ENCODE measurements at places on chromosomes 2 and 18.

DNA sequence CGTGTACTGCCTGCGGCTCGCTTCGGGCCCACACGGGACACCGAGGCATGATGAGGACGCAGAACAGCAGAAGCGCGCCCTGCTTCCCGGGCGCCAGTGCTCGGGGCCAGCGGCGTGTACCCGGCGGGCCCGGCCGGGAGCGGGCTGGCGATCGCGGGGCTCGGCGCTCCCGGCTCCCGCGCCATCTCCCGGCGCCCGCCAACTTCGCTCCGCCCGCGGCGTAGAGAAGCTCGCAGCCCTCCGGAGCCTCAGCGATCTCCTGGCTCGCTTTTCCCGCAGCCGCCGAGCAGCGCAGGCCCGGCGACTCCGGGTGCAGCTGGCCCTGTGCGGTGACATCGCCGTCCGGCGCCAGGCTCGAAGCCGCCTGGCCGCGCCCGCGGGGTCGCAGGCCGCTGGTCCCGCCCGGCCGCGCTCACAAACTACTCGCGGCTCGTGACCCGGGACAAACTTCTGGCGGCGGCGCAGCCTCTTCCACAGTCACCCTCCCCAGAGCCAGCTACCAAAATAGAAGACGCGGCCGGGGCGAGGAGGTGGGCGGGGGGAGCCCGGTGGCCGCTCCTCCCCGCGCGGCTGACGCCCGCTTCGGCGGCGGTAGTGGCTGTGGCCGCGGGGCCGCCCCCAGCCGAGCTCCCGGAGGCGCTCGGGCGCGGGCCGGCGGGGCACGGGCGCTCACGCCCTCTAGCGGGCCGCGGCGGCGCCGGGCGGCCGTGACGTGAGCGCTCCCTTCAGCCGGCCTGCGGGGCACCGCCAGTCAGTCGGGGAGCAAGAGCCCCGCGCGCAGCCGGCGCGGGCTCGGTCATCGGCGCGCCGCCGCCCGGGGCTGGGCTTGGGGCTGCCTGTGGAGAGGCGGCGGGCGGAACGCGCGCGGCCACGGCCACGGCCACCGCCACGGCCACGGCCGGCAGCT is at the start of gene PTPRM:
PTPRM (plus strand) TSS at position 750 of the 907 bp plus-strand sequence. CDS start 503 bp downstream, outside the sequence.
- DNase-seq: peak; percentile 97

DNA sequence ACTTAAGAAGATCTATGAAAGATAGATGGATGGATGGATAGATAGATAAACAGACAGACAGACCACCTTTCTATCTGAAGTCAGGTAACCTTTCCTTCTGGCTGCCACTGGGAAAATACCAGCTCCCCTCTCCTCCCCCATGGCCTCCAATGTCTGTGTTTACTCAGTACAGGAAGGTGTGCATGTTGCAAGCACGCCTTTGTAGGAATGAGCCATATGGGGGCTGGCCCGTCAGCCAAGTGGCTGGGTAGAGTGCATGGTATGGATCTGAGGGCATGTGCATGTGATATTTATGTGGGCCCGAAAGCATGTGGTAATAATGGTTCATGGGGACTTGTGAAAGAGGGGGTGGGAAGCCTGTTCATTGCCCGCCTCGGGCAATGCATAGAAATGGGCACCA is 109.2 kb upstream of the FZD7 start:
- no peak for DNase-seq

DNA sequence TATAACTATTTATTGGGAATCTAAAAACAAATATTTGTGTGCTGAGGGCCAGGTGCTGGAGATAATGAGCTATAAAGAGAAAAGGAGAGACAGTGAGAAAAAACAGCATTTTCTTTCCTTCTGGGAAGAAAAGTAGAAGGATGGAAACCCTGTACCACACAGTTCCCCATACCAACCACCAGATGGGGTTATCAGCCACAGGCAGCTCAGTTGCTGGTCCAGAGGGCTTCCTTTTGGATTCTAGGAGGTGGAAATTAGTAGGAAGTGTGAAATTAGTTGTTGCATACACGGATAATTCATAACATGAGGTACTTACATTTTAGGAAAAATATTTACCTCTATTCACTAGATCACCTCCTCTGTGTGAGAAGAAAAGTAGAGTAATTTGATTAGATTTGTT is 237.0 kb upstream of the FOSL2 start:
- DNase-seq: no peak

- DNase-seq: no peak
These were observed 1719.2 kb upstream of the LRRTM1 start for GRCh38 chr2:82023710-82024109.

DNA sequence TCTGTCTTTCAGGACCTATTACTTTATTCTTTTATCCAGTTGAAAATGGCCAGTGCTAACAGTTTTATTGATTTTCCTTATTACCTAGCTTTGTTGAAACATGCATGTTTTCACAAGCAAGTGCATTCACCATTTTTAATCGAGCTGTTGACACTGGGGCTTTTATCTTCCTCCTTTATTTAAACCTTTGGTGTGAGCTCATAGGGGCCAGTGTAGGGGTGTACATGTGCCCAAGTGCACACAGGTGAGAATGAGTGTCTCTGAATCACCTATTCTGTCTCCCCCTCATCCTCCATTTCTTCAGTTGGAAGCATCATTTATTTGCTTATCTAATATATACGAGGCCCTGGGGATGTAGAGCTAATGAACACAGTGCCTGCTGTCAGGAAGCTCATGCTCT is 199.1 kb downstream of the PRKCE start:
- DNase-seq: no peak

DNA sequence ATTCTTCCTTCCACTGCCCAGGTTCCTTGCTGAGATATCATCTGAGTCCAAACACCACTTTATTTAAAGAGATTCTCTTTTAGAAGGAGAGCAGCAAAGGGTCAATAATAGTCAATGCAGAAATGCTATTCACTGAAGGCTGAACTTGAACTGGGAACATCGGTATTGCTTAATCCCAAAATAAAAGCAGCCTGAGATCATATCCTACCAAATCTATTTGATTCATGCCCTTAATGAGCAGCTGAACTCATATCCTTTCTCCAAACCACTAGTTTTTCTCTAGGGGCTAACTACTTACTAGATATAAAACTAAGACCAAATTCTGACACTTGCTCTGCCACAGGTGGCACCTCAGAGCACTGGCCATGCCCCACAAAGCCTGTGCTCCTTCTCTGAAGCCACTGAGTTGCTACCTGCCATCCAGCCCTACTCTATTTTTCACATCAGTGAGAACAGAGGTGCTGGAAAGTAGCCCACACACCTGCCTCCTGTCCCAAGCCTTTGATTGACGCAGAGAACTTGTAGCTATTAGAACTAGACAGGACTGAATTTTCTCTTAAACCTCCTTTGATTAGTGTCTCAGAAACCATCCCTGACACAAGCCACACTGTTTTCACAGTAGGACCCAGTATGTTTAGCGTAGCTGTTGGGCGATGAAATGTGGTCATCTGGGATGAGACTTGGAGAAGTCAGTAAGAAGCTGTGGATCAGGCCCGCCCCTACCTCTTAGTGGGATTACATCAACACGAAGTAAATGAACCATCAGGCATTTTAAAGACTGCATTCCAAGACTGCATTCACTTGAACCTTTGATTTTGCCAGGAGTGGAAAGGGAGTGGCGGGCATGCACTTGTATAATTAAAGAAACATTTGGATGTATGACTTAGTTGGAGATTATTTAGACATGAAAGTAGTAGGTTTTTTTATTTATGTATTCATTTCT is 124.3 kb downstream of the RBMS1 start:
- DNase-seq: no peak

DNA sequence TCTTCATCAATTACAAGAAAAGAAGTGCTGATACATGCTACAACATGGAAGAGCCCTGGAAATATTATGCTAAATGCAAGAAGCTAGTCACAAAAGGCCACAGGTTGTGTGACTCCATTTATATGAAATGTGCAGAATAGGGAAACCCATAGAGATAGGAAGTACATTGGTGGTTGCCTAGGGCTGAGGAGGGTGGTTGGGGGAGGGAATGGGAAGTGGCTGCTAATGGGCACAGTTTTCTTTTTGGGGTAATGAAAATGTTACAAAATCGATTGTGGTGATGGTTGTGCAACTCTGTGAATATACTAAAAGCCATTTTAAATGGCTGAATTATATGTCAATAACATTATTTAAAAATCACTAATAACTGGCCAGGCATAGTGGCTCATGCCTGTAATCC is 24.3 kb upstream of the RESP18 start:
- no peak for DNase-seq

DNA sequence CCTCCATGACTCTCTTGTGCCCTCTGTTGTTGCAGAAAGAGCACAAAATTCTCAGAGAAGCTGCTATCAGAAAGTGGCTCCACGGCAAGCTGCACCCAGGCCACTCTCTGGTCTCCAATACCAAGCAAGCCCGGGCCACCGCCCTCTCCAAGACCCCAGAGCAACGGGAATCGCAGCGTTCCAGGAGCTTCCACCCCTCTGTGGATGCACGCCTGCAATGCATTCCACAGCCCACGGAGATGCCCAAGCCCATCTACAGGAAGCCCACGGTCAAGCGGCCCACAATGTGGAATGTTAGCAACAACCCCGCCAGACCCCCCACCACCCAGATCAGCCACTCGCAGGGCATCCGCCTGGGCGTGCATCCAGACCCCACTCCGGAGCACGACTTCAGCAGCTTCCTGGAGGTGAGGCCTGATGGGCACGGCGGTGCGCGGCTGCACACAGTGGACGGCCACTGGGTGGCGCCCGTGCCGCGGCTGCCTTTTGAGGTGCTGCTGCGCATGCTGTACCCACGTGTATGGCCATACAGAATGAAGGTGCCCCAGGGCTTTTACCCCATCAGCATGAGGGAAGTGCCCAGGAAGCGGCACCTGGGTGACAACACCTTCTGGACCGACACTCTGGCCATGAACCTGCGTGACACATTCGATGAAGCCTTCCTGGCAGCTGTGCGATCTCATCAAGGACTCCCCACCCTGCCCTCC is 6.3 kb downstream of the ANKRD53 start:
- DNase-seq: peak; percentile 63

DNA sequence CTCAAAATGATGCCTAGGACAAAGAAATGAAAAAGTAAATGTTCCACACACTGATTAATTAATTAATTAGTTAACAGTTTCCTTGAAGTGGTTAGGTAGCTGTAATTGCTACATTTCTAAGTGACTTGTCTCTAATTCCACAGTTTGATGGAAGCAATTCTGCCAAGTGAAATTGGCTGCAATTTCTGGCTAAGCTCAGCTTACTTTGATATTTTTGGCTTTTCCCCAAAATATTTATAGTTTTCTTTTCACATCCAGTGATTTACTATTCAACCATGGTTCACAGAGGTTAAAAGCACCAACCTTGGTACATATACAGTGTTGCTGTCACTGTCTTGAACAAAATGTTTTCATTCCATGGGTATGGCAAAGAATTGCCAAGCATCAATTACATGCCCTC is 459.5 kb upstream of the CDH20 start:
- DNase-seq: no peak

DNA sequence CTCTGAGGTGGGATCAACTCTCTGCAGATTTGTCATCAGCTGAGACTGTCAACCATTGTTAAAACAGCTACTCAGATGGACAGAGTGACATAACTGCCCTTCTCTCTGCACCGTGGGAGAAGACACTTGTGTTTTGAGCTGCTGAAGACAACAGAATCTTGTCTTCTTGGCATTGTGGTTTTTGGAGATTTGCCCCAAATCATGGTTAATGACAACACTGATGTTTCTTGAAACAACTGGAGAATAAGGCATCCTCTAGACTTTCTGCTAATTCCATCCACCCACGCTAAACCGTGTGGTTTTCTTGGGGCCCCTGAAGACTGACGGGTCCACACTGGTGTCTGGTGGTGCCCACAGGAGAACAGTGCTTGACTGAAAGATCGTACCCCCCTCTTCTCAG is 39.5 kb downstream of the SH3BP4 start:
- DNase-seq: no peak

GRCh38 chr2:102359527-102359926 is 3.9 kb downstream of the IL18R1 start:
- DNase-seq: no peak

GRCh38 chr2:147150241-147150635 is 694.6 kb upstream of the ACVR2A start:
- DNase-seq: no peak

DNA sequence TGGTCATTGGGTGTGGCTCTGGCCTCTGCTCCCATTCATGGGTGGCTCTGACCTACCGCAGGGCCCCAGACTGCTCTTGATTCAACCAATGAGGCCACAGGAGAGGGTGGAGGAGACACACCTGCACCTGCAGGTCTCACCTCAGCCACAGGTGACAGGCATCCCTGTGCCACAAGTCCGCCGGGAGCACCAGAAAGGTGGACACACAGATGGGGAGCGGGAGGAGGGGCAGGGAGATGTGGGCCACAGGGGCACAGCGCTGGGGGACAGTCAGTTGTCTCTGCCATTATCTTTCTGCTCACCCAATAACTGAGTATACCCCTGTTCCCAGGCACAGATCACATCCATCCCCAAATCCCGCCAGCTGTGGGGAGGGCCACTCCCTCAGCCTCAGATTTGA is 189.1 kb upstream of the SALL3 start:
- no peak for DNase-seq

GRCh38 chr2:241858206-241859016 is at the start of gene PDCD1:
TSS of gene PDCD1 (minus strand) at chr2:241858894. CDS start at chr2:241858838, 56 bp downstream.
- DNase-seq: no peak
